GM13977 (cell line): ENCODE measurements at places on chromosomes 4 and X.

GRCh38 chr4:147195386-147195785 is 249.7 kb upstream of the TTC29 start:
- no peak for DNase-seq

DNA sequence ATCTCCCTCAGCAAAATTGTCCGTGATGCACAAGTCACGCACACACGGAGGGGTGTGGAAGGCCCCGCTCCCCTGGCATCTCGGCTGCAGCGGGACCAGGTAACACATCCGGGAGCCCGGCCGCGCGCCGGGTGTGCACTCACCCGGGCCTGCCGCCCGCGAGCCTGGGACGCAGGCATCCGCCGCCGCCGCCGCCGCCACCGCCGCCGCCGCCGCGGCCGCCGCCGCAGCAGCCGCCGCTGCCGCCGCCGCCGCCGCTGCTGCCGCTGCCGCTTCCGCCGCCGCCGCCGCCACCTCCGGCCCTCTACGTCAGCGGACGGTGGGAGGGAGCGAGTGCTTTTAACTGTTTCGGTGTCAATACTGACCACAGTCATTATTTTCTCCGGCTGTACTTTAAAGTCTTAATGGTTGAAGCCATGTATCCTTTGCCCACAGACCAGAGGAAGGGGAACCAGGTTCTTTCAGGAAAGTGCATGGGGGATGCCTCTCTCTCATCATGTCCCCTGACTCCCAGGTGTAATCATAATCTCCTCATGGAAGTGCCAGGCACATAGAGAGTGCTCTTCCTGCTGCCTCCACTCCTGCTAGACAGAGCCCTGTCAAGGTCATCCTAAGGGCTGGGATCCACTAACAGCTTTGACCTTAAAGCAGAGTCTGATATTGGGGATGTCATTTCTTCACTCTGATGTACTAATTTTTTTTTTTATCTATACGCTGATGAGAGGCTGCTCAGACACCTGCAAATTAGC is 38.0 kb downstream of the MAGEE2 start:
- DNase-seq, result peak; percentile 34

DNA sequence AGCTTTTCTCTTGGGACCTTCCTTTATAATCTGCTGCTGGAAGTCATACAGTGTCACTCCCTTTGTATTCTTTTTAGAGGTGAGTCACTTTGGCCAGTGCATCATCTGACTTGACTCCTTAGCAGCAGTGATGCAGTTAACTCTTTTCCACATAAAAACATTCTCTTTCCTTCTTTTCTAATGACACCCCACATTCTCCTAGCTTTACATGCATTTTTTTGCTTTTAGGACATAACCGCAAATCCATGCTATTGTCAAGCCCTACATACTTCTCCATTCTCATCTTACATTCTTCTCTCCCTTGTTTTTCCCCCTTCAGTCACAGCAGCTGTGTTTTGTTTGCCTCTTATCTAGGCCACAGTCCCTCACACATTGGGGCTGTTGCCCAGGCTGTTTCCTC is 55.1 kb downstream of the ZNF330 start:
- DNase-seq, result no peak

- DNase-seq, result peak; percentile 73
Measured at GRCh38 chrX:149938427-149938880, at the start of gene EOLA2. Gene EOLA2 (minus strand): TSS chrX:149938491. CDS start chrX:149933874, 4,617 bp downstream.

GRCh38 chr4:137212601-137213000 is 319.7 kb downstream of the PCDH18 start:
- no peak for DNase-seq

- DNase-seq, result no peak
Measured at GRCh38 chrX:154998204-154998880, 24.2 kb downstream of the F8 start.

DNA sequence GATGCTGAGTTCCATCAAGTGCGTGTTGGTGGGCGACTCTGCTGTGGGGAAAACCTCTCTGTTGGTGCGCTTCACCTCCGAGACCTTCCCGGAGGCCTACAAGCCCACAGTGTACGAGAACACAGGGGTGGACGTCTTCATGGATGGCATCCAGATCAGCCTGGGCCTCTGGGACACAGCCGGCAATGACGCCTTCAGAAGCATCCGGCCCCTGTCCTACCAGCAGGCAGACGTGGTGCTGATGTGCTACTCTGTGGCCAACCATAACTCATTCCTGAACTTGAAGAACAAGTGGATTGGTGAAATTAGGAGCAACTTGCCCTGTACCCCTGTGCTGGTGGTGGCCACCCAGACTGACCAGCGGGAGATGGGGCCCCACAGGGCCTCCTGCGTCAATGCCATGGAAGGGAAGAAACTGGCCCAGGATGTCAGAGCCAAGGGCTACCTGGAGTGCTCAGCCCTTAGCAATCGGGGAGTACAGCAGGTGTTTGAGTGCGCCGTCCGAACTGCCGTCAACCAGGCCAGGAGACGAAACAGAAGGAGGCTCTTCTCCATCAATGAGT is 46.6 kb downstream of the RHOH start:
- DNase-seq, result no peak

DNA sequence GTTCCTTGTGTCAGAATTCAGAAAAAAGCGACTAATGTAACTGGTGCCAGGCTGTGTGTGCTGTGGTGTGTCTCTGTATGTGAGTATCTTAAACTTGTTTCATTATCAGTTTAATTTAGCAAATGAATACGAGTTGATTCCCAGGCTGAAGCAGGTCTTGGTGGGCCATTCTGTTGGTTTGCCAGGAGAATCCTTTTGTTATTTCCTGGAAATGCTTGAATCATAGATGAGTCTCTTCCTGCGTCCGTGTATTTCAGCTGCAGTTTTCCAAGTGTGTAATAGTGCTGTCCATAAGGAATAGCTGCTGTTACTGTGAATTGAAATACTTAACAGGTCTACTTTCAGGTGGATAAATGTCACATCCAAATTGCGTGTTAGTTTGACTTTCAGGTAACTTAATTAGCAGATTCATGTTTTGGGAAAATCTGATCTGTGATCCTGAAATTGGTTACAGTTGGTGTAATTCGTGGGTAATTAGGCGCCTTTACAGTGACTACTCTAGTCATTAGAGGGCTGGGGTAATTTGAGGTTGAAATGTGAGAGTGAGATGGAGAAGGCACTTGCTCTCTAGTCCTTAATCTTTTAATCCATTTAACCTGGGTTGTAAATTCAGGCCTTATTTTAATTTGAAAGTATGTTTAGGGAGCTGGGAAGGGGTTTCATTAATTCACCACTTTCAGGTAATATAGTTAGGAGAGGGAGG is 23.8 kb downstream of the TMEM131L start:
- no peak for DNase-seq

DNA sequence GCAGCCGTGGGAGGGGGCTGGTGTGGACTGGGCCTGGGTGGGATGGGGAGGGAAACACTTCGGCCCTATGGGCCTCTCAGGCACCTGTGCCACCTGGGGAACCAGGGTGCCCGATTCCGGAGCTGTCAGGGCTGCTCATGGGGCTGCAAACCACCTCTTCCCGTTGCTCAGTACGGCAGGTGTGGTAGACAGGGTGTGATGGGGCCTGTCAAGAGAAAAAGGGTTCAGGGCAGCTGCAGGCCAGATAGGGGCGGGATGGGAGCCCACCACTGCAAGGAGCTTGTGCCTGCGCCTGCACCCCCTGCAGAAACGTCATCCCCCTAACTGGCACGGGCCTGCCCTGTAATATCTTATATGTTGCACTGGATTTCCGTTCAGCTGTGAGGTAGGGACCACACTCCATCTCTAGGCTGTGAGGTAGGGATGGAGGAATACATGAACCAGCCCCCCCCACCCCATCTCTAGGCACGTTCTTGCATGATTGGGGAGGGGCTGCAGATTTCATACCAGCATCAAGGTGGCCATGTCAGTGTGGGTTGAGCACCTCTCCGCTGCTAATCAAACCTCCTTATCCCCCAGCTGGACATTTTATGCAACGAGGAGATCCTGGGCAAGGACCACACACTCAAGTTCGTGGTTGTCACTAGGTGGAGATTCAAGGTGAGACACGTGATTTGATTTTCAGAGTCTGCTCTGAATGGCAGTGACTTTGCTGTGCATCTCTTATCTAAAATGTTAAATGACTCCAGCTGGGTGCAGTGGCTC is 59.0 kb downstream of the PCGF3 start:
- no peak for DNase-seq

DNA sequence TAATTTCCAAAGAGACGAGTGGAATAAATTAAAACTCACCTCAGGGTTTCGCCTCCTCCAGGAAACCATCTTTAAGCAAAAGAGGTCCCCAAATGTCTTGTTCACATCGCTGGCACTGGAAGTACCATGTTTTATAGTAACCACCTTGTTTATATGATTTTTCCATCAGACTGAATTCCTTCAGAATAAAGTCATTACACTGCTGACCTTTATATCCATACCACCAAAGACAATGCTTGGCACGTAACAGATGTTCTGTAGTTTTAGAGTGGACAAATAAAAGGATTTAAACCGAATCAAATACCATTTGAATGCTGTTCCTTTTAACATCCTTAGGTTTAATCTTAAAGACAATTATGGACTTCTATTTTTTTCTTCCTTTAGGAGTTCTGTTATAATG is 4.7 kb downstream of the NUDT6 start:
- DNase-seq, result no peak

GRCh38 chr4:155766622-155767021 is 7.8 kb downstream of the GUCY1B1 start:
- DNase-seq, result no peak

- no peak for DNase-seq
Measured at GRCh38 chr4:70743731-70744130, 22.0 kb downstream of the RUFY3 start.

- no peak for DNase-seq
Measured at GRCh38 chrX:110211340-110211739, 106.5 kb downstream of the AMMECR1 start.

DNA sequence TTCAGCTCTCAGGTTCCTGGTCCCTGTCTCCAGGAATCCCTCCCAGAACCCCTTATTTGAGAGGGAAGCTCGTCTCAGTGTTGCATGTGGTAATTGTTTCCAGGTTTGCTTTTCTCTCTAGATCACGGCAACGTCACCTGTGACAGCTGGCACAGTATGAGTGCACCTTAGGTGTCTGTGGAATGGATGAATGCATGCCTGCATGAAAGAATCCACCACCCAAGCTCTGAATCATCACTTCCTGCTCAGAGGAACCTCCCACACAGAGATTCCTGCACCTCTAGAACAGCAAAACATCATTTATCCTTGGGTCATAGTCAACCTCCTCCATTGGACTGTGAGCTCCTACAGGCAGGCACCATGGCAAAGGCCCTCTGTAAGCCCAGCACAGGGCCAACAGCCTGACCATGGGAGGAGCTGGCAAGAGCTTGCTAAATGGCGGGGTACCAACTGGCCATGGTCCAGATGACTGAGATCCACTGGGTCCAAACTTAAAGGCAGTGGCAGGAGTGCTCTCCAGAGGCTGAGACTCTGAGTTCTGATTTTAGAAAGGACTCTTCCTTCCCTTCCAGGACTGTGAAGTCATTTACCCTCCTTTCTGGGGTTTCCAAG is 116.2 kb downstream of the SLC2A9 start:
- no peak for DNase-seq

DNA sequence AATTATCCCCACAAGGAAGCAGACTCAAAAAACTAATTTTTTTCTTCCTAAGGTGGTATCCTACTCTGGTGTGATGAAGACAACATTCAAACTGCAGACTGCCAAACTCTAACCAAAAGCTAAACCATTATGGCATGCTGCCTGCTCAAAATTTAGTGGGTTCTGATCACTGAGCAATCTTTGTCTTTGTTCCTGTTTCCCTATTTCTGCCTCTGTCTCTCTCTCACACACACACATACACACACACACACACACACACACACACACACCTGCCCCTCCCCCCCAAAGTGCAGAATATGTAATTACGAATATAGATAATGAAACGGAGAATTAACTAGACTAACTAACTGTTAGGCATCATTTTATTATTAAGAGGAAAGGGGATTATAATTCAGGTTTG is 1278.6 kb downstream of the PCDH7 start:
- no peak for DNase-seq

- DNase-seq, result no peak
Measured at GRCh38 chrX:84357296-84357695, 145.0 kb downstream of the HDX start.

- no peak for DNase-seq
Measured at GRCh38 chrX:33053001-33053400, 158.3 kb downstream of the DMD start.

DNA sequence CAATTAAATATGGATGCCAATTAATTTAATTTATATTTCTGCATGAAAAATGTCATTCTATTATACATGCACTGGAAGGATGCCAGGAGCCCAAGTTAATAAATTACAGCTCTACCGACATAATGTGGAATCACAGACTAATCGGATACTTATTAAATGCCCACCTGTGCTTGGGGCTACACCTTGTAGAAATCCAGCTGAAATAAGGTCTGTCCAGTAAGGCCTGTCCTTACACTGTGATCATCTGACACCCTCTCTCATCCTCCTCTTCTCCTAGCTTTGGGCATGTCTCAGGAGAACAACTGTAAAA is 6.0 kb upstream of the SHISA3 start:
- DNase-seq, result no peak

- DNase-seq, result no peak
Measured at GRCh38 chrX:143437439-143437838, 79.8 kb downstream of the SPANXN3 start.

DNA sequence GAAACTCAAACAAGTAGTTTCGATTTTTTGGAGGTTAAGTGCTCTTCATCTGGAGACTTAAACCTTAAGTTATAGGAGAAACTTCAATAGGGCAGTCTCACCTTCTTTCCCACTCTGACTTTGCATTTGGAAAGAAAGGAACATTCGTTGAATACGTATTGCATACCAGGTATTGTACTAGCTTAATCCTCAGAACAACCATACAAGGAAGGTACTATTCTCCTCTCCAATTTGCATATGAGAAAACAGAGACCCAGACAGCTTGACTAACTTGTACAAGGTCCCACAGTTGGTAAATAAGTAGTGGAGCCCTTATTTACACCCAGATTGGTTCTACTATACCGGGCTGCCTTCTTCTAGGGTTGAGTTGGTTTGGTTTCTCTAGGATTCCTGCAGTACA is 32.6 kb downstream of the AMOT start:
- DNase-seq, result no peak

DNA sequence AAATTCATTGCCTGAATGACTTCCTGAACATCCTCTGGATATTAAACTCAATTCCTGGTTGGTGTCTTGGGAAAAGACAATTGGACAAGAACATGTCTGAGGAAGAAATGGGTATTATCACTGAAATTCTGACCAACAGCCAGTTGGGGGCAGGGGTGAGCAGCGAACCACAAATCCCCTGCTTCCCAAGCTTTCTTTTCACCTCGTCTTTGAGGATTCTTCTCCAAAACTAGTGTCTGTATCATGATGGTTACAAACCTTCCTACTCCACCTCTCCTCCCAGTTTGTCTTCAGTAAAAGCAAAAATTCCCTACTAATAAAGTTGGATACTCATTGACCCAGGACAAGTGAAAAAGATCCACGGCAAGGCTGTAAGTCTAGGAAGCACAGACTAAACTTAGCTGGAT is 48.3 kb upstream of the WDR1 start:
- DNase-seq, result peak; percentile 32

DNA sequence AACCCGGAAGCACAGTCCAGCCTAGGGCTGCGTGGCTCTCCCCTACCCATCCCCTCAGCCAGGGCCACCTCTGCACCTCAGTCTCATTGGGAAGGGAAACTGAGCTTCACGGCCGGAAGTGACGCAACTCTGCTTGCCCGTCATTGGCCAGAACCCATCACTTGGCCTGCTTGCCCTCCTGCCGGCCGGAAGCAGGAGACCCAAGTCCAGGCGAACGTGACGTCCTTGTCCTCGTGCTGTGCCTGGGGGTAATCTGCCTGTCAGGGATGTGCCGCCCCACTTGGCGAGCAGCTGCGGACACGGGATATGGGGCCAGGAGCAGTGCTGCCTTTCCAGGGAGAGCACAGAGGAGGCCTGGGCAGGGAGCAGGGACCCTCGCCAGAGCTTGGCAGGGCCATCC is 31.2 kb downstream of the ZFYVE28 start:
- no peak for DNase-seq

- no peak for DNase-seq
Measured at GRCh38 chr4:133124746-133125145, 24.3 kb upstream of the PCDH10 start.
